ENCODE measurements at places on chromosomes 7 and 10.

DNA sequence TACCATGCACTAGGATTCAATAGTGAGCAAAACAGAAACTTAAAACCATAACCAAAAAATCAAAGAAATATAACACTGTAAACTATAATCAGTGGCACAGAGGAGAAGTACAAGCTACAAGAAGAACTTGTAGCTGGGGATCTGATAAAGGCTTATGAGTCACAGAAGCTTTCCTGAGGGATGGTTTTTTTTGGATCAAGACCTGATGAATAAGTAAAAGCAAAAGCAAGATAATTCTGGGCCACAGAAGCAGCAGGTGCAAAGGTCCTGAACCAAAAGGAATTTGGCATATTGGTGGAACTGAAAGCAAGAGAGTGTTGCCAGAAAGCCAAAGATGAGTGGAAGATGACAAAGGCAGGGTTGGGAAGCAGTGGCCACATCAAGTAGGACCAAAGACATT, 37.4 kb upstream of the BET1 start:
- no peak for DNase-seq

DNA sequence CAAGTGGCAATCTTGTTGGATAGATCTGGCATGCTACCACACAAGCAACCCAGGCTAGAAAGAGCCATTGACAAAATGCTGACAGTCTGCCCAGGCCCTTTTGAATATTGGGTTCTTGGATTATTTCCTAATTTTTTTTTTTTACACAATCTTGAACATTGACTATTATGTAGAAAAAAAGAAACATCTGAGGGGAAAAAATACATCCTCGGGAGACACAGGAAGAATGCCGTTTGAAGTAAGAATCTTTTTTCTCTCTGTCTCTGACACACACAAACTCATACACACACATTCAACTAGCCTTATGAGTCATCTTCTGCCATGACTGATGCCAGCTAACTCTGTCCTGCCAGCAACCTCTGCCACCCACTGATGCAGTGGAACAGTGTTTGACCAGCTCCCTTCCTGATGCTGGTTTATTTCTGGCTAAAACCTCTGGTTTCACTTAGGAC, 47.2 kb downstream of the SORBS1 start:
- no peak for DNase-seq

- DNase-seq = no peak
Observed at GRCh38 chr10:78258323-78259030, 224.8 kb downstream of the RPS24 start.

- DNase-seq = no peak
Observed at GRCh38 chr7:105742787-105743186, 133.6 kb downstream of the ATXN7L1 start.

- DNase-seq = no peak
Observed at GRCh38 chr7:38781991-38782390, 127.0 kb downstream of the VPS41 start.

DNA sequence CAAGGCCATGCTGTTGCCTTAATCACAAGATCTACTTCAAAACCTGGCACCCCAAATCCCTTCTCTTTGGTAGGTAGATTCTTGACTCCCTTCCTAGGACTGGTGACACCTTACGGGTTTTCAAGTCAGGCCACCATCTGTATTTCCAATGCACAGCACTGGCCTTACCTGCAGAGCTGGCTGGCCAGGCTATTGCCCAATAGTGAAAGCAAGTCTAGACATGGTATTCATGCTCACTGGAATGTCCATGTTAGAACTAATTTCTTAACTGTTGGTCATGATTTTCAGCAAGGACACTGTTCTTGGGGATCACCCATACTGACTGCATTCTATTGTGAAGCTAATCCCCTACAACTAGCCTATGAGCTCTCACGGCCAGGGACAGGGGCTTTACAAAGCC, 313.1 kb upstream of the RNF32 start:
- DNase-seq = no peak

- DNase-seq = no peak
Observed at GRCh38 chr10:100912013-100912604, 654 bp upstream of the SLF2 start.

DNA sequence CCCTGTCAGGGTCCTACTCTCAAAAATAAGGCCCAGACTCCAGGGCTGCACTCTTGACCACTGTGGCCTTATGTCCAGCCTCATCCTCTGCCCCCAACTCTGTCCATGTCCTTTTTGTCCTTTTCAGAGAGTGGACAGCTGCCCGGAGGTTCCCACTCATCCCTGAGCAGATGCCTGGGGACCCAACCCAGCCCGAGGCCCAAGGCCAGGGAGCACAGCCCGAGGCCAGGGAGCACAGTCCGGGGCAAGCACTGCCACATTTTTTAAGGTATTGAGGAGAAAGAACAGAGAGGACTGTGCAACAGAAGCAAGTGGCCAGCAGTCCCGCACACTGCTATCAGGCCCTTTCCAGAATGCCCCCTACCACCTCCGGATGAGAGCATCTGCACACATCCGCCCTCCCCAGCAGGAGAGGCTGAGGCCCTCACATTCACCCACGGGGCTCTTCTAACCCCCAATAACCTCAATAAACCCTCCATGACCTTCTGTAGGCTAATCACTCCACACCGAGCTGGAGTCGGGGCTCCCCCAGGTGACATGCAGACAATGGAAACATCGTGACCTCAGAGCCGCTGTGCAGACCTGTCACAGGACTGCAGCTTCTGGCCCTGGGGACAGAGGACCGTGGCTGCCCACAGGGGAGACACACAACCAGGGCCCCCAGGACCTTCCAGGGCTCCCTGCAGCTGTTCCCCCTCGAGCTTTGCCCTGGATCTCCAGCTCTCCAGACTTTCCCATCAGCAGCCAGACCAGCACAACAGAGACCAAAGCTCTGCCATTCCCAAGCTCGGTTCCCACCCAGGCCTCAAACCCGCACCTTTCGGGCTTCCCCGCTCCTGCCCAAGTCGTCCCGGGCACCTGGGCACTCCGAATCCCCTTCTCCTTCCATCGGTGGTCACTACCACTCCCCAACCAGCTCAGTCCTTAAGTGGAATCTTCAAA, 51.4 kb downstream of the CAMK2B start:
- no peak for DNase-seq

DNA sequence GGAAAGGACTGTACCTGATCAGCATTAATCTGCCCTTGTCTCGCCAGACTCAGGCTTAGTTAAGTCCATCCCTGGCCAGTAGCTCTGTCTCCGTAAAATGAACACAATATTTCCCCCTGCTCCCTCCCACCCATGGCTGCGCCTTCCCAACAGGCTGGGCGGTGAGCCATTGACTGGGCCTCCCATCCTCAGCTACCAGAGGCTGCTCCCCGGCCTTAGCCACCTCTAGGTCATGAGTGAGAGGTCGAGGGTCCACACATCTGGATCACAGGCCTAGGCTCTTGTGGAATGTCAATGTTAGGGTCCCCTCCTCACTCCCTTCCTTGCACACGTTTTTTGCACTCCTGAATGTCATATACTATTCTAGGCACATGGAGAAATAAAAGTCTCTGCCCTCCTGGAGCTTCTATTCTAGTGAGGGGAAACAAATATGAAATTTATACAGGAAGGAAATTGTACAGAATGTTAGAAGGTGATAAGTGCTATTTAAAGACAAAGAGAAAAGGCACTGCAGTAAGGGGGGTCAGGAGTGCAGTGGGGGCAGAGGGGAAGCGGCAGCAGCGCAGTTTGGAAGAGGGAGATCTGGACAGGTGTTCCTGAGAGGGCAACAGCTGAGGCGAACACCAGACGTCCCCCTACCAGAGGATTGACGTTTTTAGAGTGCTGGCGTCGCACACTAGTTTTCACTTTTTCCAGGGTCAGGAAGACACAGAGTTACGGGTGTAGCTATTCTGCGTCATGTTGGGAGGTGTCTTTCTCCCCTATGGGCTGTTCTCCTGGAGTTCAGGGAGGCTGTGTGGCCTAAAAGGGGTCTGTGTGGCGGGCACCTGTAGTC, 17.2 kb upstream of the EIF5AL1 start:
- DNase-seq = no peak
